Effector CD4-positive, alpha-beta T cell (primary cell): ENCODE measurements at places on chromosomes 6 and 20.

GRCh38 chr6:134398453-134398852, 80.5 kb upstream of the SGK1 start:
- DNase-seq: no peak

- DNase-seq: no peak
Observed at GRCh38 chr20:24544371-24544770, 74.9 kb downstream of the SYNDIG1 start.

DNA sequence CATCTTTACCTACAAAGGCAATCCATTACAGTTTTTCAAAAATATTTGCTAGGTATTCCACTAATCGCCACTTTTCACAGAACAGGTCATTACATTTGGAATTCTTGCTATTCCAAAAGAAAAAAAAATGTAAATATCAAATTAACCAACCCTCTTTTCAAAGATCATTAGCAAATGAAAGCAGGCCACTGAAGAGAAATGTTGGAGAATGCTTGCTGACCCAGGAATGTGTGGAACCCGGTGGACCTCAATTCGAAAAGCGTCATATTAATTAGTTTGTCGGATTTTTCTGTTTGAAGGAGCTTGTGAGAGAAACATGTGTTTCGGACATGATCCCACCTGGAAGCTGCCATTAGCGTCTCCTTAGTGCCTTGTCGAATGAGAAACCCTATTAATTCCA, 27.9 kb upstream of the SERPINB9 start:
- DNase-seq: no peak

DNA sequence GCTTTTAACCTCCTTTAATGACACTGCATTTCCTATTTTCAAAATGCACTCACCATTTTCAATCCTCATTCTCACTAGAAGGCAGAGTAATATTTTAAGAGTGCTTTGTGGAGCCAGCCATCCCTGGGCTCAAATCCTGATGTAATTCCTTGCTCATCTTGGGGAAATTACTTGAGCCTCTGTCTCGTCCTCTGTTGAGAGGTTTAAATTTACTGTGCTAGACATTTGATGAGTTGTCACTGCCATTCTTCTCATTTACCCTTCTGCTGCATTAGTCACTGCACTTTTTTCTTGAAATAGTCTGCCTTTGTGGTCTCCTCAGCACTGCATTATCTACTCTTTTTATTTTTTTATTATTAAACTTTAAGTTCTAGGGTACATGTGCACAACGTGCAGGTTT, 150.0 kb upstream of the HDDC2 start:
- no peak for DNase-seq

DNA sequence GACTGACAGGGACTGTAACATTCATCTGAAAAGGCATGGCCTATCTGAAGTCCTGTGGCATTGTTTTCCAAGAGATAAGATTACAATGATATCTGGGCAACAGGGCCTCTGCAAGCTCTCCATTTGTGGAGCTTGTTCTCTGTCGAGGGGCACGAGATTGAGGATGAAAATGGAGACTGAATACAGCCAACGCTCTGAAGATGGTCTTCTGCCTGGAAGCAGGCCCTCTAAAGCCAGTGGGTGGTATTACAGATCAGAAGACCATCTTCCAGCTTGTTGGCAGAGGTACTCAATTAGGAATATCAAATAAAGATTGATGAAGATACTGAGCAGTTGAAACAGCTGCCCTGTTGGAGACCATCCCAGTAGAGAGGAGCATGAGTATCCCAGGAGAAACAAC, 288.2 kb downstream of the CENPW start:
- DNase-seq: no peak

DNA sequence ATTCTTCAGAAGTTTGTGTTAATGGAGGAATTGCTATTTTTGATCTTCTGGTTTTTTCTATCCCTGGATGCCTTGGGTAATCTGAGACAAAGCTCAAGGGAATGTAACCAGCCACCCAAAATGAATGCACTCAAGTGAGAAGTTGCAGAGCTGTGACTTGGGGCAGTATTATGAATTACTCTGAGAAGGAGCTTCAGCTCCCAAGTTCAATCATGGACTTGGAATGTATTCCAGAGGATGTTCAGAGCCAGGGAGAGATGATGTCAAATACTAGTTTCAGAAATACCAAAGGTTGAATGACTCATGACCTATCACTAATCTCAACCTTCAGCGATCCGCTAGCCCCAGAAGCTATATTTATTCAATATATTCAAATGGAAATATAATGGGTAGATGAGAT, 375.2 kb upstream of the PLCB4 start:
- DNase-seq: no peak

GRCh38 chr6:16921399-16922110, 160.3 kb upstream of the ATXN1 start:
- DNase-seq: no peak

GRCh38 chr20:54148947-54149764, 24.6 kb downstream of the CYP24A1 start:
- no peak for DNase-seq

- no peak for DNase-seq
Observed at GRCh38 chr6:162200945-162201690, 526.4 kb downstream of the PRKN start.

- DNase-seq: no peak
Observed at GRCh38 chr6:13470238-13471140, 16.9 kb downstream of the GFOD1 start.

GRCh38 chr6:151661928-151662327, 145.6 kb upstream of the ESR1 start:
- no peak for DNase-seq

- no peak for DNase-seq
Observed at GRCh38 chr20:53748176-53748575, 154.5 kb upstream of the ZNF217 start.

- DNase-seq: no peak
Observed at GRCh38 chr6:148709577-148709976, 37.3 kb upstream of the UST start.

- no peak for DNase-seq
Observed at GRCh38 chr20:40279390-40279789, 409.6 kb downstream of the MAFB start.

DNA sequence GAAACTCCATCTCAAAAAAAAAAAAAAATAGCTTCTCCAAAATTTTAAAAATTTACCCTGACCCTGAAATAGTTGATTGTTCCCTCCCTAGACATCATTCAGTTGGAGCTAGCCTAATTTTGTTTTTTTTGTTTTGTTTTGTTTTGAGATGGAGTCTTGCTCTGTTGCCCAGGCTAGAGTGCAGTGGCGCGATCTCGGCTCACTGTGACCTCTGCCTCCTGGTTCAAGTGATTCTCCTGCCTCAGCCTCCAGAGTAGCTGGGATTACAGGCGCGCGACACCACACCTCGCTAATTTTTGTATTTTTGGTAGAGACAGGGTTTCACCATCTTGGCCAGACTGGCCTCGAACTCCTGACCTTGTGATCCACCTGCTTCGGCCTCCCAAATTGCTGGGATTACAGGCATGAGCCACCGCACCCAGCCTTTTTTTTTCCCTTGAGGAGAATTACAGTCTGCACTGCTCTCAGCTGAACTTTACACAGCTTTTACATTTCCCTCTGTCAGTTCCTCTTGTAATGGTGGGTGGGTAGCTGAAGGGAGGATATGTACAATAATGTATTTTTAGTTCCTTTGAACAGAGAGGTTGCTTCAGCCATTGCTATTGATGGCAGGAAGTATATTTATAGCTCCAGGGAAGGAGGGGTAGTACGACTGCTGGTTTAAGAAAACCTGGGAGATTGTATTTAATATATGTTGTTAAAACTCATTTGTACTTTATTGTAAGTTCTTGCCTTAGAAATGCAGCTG, 27.7 kb downstream of the PTPRA start:
- DNase-seq: no peak

GRCh38 chr20:57089699-57090144, 176.7 kb downstream of the BMP7 start:
- DNase-seq: peak; percentile 38

- no peak for DNase-seq
Observed at GRCh38 chr6:150204705-150205472, 62.0 kb downstream of the PPP1R14C start.

- no peak for DNase-seq
Observed at GRCh38 chr6:3293271-3294155, 34.8 kb downstream of the PSMG4 start.

DNA sequence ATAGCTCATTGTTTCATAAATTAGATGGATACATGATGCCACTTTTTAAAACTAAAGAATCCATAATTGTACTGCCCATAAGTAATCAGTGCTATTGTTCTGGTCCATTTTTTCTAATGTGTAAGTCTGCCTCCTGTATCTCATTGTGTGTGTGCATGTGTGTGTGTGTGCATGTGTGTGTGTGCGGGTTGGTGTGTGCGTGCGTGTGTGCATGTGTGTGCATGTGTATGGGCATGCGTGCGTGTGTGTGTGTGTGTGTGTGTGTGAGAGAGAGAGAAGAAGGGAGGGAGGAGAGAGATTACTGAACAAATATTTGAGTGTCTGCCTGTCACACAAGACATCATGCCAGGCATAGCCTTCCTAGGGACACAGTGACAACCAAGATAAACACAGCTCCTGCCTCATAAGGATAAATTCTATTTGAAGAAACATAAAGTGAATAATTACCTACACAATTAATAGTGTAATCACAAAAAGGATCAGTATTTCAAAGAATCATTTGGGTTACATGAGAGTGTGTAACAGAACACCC, 33.2 kb upstream of the RPS6KA2 start:
- no peak for DNase-seq

GRCh38 chr6:36501686-36502085, 45.6 kb downstream of the STK38 start:
- DNase-seq: no peak

DNA sequence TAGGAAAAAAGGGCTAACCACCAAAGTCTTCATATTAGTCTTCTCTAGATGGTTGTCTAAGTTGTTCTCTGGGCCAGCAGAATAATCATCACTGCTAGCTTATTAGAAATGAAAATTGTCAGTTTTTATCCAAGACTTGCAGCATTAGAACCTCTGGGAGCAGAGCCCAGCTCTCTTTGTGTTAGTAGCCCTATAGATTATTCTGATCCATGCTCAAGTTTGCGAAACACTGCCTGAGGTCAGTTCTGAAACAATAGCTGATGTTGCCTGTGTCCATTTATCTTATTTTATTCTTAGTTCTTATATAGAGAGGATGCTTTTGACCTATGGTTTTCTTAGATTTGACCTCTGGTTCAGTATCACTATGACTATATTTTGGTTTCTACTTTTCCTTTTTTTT, 66.9 kb downstream of the BCKDHB start:
- DNase-seq: no peak

- no peak for DNase-seq
Observed at GRCh38 chr6:113995634-113996033, 24.7 kb upstream of the HDAC2 start.

GRCh38 chr20:32007787-32008616, 2.2 kb upstream of the CCM2L start:
- DNase-seq: no peak

DNA sequence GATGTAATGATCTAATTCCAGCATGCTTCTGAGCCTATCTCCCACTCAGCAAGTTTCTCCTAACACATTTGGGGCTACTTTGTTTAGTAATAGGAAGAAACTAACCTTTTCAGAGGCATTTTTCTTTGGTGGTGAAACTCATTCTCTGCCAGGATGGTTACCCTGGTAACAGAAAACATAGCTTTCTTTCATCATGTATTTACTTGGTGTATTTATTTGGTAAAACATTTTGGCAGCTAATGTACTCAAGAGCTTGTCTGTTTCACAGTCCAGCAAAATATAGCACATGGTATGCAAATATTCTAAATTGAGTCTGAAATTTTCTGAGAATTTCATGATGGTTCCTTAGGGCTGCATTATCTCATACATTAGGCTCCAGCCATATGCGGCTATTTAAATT, 100.0 kb downstream of the SLC35B3 start:
- DNase-seq: no peak

GRCh38 chr6:43120101-43120763, 44.1 kb downstream of the PTK7 start:
- DNase-seq: no peak

DNA sequence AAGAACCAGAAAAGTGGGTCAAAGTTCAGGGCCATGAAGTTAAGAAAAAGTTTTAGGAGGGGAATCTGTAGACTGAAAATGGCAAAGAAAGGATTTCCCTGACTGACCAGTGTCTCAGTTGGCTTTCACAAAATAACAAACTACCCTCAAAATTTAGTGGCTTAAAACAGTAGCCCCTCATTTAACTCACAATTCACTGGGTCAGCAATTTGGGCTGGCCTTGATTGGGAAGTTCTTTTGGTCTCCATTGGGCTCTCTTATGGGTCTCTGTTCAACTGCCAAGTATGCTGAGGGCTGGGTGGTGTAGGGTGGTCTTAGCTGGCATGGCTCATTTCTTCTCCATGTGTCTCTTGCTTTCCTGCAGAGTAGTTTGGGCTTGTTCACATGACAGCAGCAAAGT, 161.5 kb downstream of the PLCB4 start:
- no peak for DNase-seq

GRCh38 chr20:46872328-46873211, 22.1 kb upstream of the EYA2 start:
- DNase-seq: no peak

DNA sequence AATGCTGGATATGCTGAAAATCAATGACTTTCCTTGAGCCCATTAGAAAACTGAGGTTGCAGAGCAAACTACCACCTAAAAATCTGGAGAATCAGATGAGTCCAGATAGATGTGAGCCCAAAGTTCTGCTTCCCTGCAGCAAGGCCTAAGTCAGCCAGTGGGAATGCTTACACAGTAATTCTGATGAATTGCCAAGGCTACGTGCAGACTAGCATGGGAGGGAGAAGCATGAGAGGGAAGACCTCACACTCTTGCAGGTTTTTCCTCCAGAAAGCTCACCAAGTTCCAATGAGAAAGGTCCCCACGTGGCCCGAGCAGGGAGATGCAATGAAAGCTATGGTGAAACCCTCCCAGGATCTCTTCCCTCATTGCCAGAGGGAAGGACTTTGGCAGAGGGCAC, 104.8 kb upstream of the SIRPA start:
- DNase-seq: no peak

DNA sequence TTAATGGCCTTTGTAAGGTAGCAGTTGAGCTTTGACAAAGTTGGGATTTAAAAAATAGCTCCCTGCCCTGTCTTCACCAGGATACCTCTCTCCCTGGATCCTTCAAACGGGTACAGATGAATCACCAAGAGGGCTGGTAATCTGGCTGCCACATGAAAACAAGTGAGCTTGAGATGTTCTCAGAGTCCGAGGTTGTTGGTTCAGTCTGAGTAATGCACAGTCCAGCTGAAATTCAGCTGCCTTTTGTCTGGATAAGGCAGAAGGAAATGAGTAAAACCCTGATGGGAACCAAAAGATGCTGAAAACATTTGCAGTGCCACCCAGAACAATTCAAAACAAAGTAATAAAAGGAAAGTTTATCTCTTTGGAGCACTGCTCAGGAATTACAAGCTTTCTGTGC, 86.8 kb downstream of the GJA1 start:
- DNase-seq: no peak

GRCh38 chr6:11042025-11042749, 1.9 kb downstream of the ELOVL2 start:
- no peak for DNase-seq

- DNase-seq: no peak
Observed at GRCh38 chr6:107447663-107448216, 11.6 kb downstream of the PDSS2 start.
